Stomach (tissue), 19 donors: ENCODE measurements at places on chromosomes 2 and 18. TPM values are rescaled to one million over a fixed set of nuclear protein-coding genes. Genes with fewer than 3 reads are reported as not detected.

DNA sequence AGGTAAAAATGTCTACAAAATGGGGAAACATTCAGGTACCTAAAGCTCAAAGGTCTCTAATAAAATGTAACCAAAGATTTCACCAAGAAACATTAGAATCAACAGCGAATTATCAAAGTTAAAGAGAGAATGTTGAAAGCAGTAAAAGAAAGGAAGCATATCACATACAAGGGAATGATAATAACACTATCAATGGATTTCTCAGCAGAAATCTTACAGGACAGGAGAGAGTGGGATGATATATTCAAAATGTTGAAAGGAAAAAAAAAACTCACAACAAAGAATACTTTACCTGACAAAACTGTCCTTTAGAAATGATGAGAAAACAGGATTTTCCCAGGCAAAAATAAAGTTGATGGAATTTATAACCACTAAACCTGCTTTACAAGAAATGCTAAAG lies 591.2 kb upstream of the POU3F3 start:
- no peaks in the 10 kb centered on the region for H3K4me1 ChIP-seq
- H3K27ac ChIP-seq = no peak overlapping the region
- H3K4me3 ChIP-seq = no peak overlapping the region
- H3K27me3 ChIP-seq = no peaks in the 10 kb centered on the region
- no peak for DNase-seq
- no peaks in the 10 kb centered on the region for H3K36me3 ChIP-seq

DNA sequence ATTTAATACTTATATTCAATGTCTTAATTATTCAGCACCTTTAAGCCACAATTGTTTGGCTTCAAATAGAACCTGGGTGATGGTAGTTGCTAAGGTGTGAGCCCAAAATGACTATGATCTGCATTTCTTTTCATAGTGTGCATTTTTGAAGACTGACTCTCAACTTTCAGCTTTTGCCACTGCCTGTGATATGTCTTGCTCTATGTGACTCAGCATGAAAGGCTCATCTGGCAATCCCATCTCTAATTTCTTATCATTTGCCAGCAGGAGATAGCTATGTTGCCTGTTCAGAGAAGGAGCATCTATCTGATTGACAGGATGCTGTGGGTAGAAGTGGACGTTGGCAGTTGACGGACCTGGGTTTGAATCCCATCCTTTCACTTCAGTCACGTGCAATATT lies 34.5 kb upstream of the CCDC93 start:
- no peaks in the 10 kb centered on the region for H3K27me3 ChIP-seq
- H3K27ac ChIP-seq = no peak overlapping the region
- H3K4me3 ChIP-seq = no peak overlapping the region
- H3K36me3 ChIP-seq = no peaks in the 10 kb centered on the region
- H3K4me1 ChIP-seq = peaks cover 11% of the 10 kb centered on the region

Gene SNORC
- 1.3 TPM for total RNA-seq

DNA sequence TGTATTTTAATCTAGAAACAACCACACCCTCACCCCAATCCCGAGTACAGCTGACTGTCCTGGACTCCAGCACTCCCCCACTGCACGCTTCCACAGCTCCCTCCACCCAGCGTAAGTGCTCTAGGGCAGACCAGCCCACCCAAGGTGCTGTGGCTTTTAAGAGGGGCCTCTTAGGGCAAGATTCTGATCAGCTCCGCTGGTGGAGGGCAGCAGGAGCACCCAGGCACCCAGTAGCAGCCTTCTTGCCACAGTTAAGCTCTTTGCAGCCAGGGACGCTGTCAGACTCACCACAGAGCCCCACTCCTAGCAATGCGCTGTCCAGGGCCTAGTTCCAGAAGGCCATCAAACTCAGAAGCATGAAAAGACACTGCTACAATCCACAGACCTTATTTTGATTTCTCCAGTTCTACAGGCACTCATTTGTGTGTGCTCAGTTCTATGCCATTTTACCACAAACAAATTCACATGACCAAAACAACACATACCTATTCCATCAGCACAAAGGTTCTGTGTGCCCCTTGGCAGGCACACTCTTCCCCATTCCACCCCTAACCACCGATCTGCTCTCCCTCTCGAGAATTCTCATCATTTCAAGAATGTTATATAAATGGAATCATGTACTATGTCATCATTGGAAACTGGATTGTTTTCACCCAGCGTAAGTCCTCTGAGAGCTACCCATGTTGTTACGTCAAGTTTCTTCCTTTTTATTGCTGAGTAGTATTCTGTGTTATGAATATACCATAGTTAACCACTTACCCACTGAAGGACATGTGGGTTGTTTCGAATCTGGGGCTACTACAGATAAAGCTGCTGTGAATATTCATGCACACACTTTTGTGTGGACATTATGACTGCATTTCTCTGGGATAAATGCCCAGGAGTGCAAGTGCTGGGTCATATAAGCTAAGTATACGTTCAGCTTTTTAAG lies 40.4 kb downstream of the PTPN2 start:
- H3K27me3 ChIP-seq = no peaks in the 10 kb centered on the region
- H3K4me3 ChIP-seq = no peak overlapping the region
- H3K27ac ChIP-seq = no peak overlapping the region
- H3K36me3 ChIP-seq = peaks cover 5% of the 10 kb centered on the region

- H3K36me3 ChIP-seq = no peaks in the 10 kb centered on the region
- H3K27me3 ChIP-seq = no peaks in the 10 kb centered on the region
- DNase-seq = no peak
- no peak overlapping the region for H3K4me3 ChIP-seq
Observed at GRCh38 chr2:36615222-36615621, 17.3 kb upstream of the FEZ2 start.

Gene SGPP2
- total RNA-seq = 29.2 TPM

Gene TNFRSF11A
- 0.45 TPM for total RNA-seq

DNA sequence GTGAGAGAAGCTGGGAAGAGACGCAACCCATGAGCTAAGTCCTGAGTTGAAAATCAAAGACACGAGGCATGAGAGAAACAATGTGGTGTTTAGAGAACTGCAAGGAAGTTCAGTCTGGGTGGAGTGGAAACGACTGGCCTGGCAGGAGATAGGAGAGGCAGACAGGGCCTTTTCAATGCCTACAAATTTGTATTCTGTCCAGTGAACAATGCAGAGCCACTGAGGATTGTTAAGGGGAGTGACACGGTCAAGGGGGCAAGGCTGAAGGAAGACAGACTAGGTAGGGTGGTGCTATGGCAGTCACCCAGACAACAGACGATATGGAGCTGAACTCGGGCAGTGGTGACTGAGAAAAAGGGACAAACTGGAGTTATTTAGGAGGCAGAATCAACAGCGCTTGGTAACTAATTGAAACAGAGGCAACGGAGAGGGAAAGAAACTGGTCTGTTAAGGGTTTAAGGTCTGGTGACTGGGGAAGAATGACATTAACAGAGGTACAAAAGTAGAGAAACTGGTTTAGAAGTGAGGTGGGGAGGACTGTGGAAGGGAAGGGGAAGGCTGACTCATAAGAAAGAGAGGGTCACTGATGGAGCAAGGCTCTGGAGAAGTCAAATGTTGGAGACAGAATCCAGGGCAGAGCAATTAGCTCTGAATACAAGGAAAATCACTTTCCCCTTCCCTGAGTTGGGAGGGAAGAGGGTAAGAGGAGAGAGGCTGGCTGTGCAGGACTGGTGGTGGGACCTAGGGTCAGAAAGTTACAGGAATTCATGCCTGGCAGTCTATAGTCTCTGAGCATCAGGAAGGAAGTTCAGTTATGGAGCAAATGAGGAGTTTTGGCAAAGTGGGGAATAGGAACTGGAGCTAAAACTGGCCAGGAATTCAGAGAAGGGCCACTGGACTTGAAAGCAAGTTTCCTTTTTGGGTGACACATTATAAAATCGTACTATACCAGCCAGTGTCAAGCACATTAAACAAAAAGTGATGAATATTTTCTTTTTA lies 63.4 kb upstream of the CHRNA1 start:
- DNase-seq = no peak
- H3K27me3 ChIP-seq = no peaks in the 10 kb centered on the region
- H3K27ac ChIP-seq = peak overlapping the region; percentile 60
- H3K36me3 ChIP-seq = no peaks in the 10 kb centered on the region
- H3K4me3 ChIP-seq = no peak overlapping the region

Gene POTEJ
- total RNA-seq = 0.87 TPM

DNA sequence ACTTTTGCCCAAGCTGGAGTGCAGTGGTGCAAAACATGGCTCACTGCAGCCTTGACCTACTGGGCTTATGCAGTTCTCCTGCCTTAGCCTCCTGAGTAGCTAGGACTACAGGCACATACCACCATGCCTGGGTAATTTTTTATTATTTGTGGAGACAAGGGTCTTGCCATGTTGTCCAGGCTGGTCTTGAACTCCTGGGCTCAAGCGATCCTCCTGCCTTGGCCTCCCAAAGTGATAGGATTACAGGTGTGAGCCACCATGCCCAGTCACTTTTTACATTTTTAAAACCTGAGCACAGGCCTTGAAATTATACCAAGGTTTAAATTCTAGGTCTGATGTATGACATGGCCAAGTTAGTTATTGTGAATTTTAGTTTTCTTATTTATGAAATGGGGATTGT lies 18.2 kb downstream of the SMAD4 start:
- no peaks in the 10 kb centered on the region for H3K27me3 ChIP-seq
- H3K4me3 ChIP-seq = no peak overlapping the region
- DNase-seq = no peak
- no peak overlapping the region for H3K27ac ChIP-seq
- no peaks in the 10 kb centered on the region for H3K36me3 ChIP-seq

Gene XDH
- total RNA-seq = 0.87 TPM

GRCh38 chr2:217289177-217289906 lies 429.5 kb upstream of the TNP1 start:
- no peak overlapping the region for H3K27ac ChIP-seq
- no peaks in the 10 kb centered on the region for H3K27me3 ChIP-seq
- no peak overlapping the region for H3K4me3 ChIP-seq
- peaks cover 4% of the 10 kb centered on the region for H3K4me1 ChIP-seq

DNA sequence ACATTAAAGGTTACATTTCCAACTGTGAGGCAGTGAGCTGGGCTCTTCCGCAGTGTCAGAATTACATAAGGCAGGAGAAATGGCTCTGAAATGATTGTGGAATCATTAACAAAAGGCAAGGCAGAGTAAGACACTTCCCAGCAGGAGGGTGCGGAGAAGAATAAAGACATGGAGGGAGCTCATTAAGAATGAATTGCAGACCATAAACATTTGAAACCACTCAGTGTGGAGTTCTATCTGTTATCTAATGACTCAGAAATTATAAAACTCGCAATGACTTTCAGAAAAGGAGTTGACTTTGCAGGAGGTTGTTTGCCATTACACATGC lies 77.0 kb downstream of the SMIM21 start:
- no peaks in the 10 kb centered on the region for H3K36me3 ChIP-seq
- no peaks in the 10 kb centered on the region for H3K27me3 ChIP-seq
- no peaks in the 10 kb centered on the region for H3K4me1 ChIP-seq
- no peak for DNase-seq
- no peak overlapping the region for H3K4me3 ChIP-seq
- no peak overlapping the region for H3K27ac ChIP-seq

Gene CASP8
- 32.3 TPM for total RNA-seq

DNA sequence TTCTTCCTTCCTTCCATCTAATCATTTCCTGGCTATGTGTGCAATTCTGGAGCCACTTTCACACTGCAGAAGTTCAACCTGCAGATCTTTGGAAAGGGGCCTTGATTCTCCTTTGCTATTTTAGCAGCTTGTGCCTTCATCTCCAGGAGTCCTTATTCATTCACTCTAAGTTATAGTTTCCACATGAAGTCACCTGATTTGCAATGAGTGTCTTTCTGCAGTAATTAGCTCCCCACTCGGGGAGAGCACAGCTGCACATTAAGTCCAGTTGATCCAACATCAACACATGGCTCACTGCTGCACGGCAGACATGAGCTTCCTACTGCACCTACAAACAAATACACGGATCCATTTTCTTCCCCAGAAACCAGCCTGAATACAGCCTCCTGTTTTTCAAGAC lies 323.1 kb upstream of the TNP1 start:
- no peak overlapping the region for H3K4me3 ChIP-seq
- H3K27me3 ChIP-seq = no peaks in the 10 kb centered on the region
- H3K27ac ChIP-seq = no peak overlapping the region
- H3K4me1 ChIP-seq = peaks cover 8% of the 10 kb centered on the region
- H3K36me3 ChIP-seq = no peaks in the 10 kb centered on the region

GRCh38 chr18:68564351-68564750 lies 150.6 kb downstream of the TMX3 start:
- H3K4me1 ChIP-seq = no peaks in the 10 kb centered on the region
- H3K4me3 ChIP-seq = no peak overlapping the region
- H3K27ac ChIP-seq = no peak overlapping the region
- H3K36me3 ChIP-seq = no peaks in the 10 kb centered on the region

GRCh38 chr2:133581010-133581760 lies 12.9 kb upstream of the NCKAP5 start:
- no peak overlapping the region for H3K27ac ChIP-seq
- DNase-seq = no peak
- no peaks in the 10 kb centered on the region for H3K27me3 ChIP-seq
- no peaks in the 10 kb centered on the region for H3K4me1 ChIP-seq

Gene MIB1
- total RNA-seq = 83.5 TPM

GRCh38 chr18:70582981-70583380 lies 294.1 kb downstream of the SOCS6 start:
- no peaks in the 10 kb centered on the region for H3K4me1 ChIP-seq
- no peak overlapping the region for H3K4me3 ChIP-seq
- no peak for DNase-seq

Gene NEU4
- not detected for total RNA-seq

GRCh38 chr2:1681017-1681318 lies 63.3 kb downstream of the PXDN start:
- H3K27me3 ChIP-seq = no peaks in the 10 kb centered on the region
- no peak overlapping the region for H3K27ac ChIP-seq
- H3K4me1 ChIP-seq = peaks cover 10% of the 10 kb centered on the region
- peaks cover 6% of the 10 kb centered on the region for H3K36me3 ChIP-seq
- DNase-seq = no peak

Gene CAPN14
- total RNA-seq = not detected

Gene GNAL
- 5.3 TPM for total RNA-seq

- DNase-seq = no peak
- H3K27me3 ChIP-seq = no peaks in the 10 kb centered on the region
- H3K4me1 ChIP-seq = no peaks in the 10 kb centered on the region
- no peak overlapping the region for H3K4me3 ChIP-seq
- no peak overlapping the region for H3K27ac ChIP-seq
- H3K36me3 ChIP-seq = no peaks in the 10 kb centered on the region
Observed at GRCh38 chr2:39715095-39715494, 49.4 kb downstream of the TMEM178A start.

Gene C2orf15
- 1.8 TPM for total RNA-seq

Gene FBLN7
- 2.2 TPM for total RNA-seq

DNA sequence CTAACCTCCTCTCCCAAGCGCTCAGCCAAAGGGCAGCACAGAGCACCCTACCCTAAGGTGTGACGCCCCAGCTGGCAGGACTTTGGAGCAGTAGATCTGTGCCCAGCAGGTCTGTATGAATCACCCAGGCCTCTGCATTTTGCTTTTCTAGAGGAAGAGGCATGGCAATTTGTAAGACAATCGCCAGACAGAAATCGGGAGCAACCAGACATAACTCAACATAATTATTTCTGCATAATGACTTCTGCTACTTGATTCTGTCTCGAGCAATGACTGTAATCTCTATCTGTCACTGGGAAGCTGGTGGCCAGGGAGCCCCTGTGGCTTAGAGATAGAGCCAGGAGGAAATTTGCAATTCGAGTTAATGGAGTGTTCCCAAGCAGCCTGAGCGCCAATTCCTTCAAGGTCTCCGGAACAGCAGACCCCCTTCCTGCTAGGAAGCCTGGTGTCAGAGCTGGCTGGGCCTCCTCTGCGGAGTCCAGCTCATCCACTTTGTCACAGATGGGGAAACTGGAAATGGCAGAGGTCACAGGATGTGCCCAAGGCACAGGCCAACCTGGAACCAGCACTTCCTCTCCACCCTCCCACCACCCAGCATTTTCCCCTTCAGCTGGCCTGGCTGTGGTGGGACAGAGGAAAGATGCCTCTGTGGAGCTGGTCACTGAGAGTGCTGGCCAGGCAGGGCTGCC lies 55.0 kb downstream of the ODC1 start:
- H3K27ac ChIP-seq = peak overlapping the region; percentile 5
- H3K4me1 ChIP-seq = peaks cover 51% of the 10 kb centered on the region
- H3K27me3 ChIP-seq = no peaks in the 10 kb centered on the region
- H3K36me3 ChIP-seq = no peaks in the 10 kb centered on the region
- H3K4me3 ChIP-seq = no peak overlapping the region
- DNase-seq = no peak
